ENCODE measurements at places on chromosomes 7 and 10.

GRCh38 chr7:127619681-127620405, 1.9 kb upstream of the PAX4 start:
- no peak overlapping the region for H3K27ac ChIP-seq
- H3K4me1 ChIP-seq: no peaks in the 10 kb centered on the region
- no peak for DNase-seq
- no peaks in the 10 kb centered on the region for H3K36me3 ChIP-seq
- H3K4me3 ChIP-seq: no peak overlapping the region
- peaks cover 81% of the 10 kb centered on the region for H3K27me3 ChIP-seq

DNA sequence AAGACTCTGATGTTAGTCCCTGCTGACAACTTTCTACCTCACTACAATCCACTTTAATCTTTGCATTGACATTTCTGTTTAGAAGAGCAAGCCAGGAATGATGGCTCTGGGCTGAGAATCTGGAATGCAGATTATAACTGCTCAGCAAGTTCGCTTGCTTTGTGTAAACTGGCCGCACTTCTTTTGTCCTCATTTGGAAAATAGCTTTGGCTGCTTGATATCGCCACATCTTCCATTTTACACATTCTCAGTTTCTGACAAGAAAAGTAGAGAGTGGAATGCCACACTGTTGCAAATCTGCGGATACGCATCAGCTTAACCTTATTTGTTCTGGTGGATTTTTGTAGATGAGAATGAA, 429.8 kb downstream of the KCNMA1 start:
- DNase-seq: no peak
- H3K4me3 ChIP-seq: no peak overlapping the region
- no peaks in the 10 kb centered on the region for H3K4me1 ChIP-seq
- H3K27me3 ChIP-seq: no peaks in the 10 kb centered on the region
- no peaks in the 10 kb centered on the region for H3K36me3 ChIP-seq

DNA sequence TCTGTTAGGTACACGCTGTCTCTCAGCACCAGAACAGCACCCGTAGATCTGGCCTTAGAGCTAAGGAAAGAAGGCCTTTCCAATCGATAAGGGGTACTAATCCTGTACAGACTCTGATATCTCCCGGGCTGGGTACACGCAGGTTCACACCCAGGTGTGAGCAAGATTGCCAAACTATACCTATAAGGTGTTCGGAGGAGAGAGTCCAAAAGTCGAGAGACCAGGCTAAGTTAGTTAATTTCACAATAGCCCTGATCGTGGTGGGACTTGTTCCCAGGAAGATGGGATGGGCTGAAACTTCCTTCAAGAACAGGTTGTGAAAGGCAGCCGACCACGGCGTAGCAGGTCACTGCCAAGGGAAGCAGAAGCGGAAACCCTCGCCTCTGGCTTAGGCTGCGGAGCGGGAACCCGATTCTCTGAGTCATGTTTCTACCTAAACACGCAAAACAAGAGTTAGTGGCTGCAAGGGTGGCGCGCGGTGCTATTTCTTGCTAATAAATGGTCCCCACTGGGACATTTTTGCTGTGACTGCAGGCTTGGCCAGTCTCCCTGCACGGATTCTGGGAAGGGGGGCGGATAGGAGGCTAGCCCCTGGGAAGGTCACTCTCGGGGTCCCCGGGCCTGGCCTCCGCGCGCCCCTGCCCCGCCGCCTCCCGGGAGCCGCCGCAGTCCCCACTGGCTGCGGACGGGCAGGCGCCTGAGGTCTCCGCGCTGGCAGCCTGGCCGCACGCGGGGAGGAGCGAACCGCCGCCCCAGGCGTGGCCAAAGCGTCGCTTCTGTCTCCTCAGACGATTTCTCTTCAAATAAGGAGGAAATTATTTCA, 75.4 kb upstream of the PDSS1 start:
- no peak for DNase-seq
- H3K4me1 ChIP-seq: no peaks in the 10 kb centered on the region
- H3K27me3 ChIP-seq: peaks cover 7% of the 10 kb centered on the region
- H3K4me3 ChIP-seq: peak overlapping the region; percentile 49
- H3K27ac ChIP-seq: no peak overlapping the region
- H3K36me3 ChIP-seq: no peaks in the 10 kb centered on the region

- H3K4me1 ChIP-seq: peaks cover 56% of the 10 kb centered on the region
- DNase-seq: peak; percentile 14
- no peaks in the 10 kb centered on the region for H3K36me3 ChIP-seq
These were observed 42.5 kb upstream of the KMT2E start for GRCh38 chr7:104971290-104972071.
